ENCODE measurements at places on chromosomes 11 and 22. TPM values are rescaled to one million over a fixed set of nuclear protein-coding genes. Genes with fewer than 3 reads are reported as not detected.

Gene ZC3H12C
- polyA plus RNA-seq: 0.77 TPM

Gene TRIM64C
- polyA plus RNA-seq: not detected

Gene HBG1
- not detected for polyA plus RNA-seq

Gene PANX1
- polyA plus RNA-seq: 3.5 TPM

Gene CXCR5
- 0.18 TPM for polyA plus RNA-seq

Gene SLC22A25
- 0.04 TPM for polyA plus RNA-seq

Gene ARFGAP3
- polyA plus RNA-seq: 13.5 TPM

Gene YPEL1
- polyA plus RNA-seq: 0.96 TPM

Gene FIBIN
- 1.6 TPM for polyA plus RNA-seq

Gene CRYBB2
- polyA plus RNA-seq: 0.49 TPM

Gene VSTM5
- 0.06 TPM for polyA plus RNA-seq

Gene SLC22A12
- polyA plus RNA-seq: not detected

Gene OR2AG2
- polyA plus RNA-seq: not detected

Gene PNPLA5
- polyA plus RNA-seq: not detected

Gene NXPE1
- not detected for polyA plus RNA-seq

Gene FAM111B
- 3.1 TPM for polyA plus RNA-seq

Gene DNAJB13
- polyA plus RNA-seq: not detected

Gene LMO1
- 0.06 TPM for polyA plus RNA-seq

Gene MMP27
- 0.07 TPM for polyA plus RNA-seq

Gene FIBP
- polyA plus RNA-seq: 38.1 TPM

Gene NAALADL1
- 3.0 TPM for polyA plus RNA-seq

Gene DYNC2H1
- 6.0 TPM for polyA plus RNA-seq

Gene RAG2
- not detected for polyA plus RNA-seq

Gene ABCC8
- 0.29 TPM for polyA plus RNA-seq

Gene SLC37A2
- 21.7 TPM for polyA plus RNA-seq

Gene VSIG10L2
- polyA plus RNA-seq: 0.59 TPM

Gene FDXACB1
- polyA plus RNA-seq: 1.3 TPM

Gene PGA4
- 9.5 TPM for polyA plus RNA-seq

Gene COX8A
- 1,011 TPM for polyA plus RNA-seq

Gene OR5B3
- not detected for polyA plus RNA-seq

Gene TAGLN
- polyA plus RNA-seq: 1,217 TPM

Gene GPHA2
- polyA plus RNA-seq: not detected

Gene PRAME
- polyA plus RNA-seq: 0.01 TPM

Gene PAMR1
- polyA plus RNA-seq: 1.2 TPM

Gene NOX4
- polyA plus RNA-seq: 0.43 TPM

Gene ARCN1
- polyA plus RNA-seq: 44.7 TPM

Gene NUDT22
- polyA plus RNA-seq: 49.5 TPM

Gene SYT9
- polyA plus RNA-seq: 0.01 TPM

Gene CYTH4
- 1.4 TPM for polyA plus RNA-seq

Gene FJX1
- polyA plus RNA-seq: 3.1 TPM

Gene FGF19
- not detected for polyA plus RNA-seq

Gene RNF26
- polyA plus RNA-seq: 16.2 TPM

Gene POTEH
- polyA plus RNA-seq: not detected

Gene MMP7
- polyA plus RNA-seq: 0.42 TPM

Gene CFAP300
- 0.68 TPM for polyA plus RNA-seq

Gene CYB5R2
- polyA plus RNA-seq: 20.7 TPM

Gene CDC42EP1
- 50.1 TPM for polyA plus RNA-seq

Data from esophagus (tissue), 2 donors.